ENCODE measurements at places on chromosomes 12 and 14.

DNA sequence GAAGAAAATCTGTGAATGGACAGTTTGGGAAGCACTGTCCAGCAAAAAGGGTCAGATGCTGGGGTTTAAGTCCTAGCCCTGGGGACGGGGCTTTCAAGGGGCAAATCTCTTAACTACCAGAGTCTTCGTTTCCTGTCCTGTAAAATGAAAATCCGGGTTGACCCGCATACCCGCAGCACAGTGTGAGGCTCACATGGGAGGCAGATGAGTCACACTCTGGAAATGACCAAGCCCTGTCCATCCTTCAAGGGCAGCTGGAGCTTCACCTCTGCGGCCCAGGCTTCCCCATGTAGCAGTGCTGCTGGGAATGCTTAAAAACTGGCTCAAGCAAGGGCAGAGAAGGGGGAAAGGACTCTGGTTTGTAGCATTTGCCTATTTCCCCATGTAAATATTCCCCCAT lies 19.0 kb downstream of the FAM181A start:
- DNase-seq: no peak

DNA sequence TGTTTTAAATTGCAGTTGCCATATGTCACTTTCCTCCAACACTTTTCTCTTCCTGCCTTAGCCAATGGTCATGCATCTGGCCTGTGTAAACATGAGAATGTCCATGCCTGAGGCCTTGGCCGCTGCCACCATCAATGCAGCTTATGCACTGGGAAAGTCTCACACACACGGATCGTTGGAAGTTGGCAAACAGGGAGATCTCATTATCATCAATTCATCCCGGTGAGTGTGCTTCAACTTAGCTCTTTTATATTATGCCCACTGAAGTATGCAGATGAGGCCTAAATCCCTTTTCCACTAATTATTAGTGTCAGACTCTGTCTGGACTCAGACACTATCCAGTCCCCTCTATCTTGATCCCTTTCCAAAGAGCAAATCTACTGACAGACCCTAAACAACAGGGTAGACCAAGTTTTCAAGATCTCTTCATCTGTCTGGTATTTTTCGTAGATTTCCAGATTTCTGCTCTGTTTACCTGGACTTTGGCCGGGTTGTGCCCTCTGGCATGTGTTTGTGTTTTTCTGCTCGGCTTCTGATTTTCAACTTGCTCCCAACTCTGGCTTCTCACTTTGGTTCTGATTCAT lies 23.2 kb downstream of the AMDHD1 start:
- DNase-seq: no peak

DNA sequence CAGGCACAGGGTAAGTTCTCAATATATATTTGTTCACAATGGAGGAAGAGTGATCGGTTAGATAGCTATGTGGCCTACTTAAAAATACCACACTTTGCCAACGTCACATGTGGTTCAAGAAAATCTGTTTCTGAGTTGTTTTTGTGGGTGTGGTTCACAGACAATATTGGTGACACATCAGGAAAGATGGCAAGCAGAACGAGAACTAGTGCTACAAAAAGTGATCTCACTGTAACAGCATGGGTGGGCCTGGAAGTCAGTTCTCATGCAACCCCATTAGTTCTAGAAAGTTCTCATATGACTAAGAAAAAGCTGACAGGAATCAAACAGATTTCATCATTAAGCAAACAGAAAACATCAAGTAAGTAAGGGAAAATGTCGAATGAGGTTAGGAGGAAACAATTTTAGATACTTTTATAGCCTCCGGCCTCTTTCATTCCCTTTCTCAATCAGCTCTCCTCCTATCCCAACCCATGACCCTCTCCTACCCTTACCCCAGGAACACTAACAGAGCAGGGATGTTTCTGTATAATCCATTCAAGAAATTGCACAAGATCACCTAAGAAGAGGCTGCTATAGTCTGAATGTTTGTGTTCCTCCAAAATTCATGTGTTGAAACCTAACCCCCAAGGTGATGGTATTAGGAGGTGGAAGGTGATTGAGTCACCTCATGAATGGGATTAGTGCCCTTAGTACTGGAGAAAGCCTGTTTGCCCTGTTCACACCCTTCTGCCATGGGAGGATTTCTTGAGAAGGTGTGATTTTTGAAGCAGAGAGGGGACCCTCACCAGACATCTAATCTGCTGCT lies 15.5 kb upstream of the NTN4 start:
- peak; percentile 4 for DNase-seq

DNA sequence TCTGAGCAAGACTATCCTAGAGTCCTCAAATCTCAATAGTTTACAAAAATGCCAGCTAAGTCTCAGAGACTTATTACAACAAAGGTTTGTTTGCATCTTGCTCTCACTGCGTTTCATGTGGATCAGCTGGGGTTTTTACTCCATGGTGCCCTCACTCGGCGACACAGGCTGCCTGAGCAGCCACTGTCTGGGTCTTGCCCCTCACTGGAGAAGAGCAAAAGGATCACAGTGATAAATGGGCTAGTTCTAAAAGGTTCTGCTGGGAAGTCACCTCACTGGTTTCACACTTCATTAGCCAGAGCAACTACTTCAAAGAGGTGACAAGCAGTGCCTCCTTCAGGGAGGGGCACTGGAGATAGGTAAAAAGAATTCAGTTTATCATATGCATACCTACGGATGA lies 392.0 kb downstream of the RPL10L start:
- no peak for DNase-seq

DNA sequence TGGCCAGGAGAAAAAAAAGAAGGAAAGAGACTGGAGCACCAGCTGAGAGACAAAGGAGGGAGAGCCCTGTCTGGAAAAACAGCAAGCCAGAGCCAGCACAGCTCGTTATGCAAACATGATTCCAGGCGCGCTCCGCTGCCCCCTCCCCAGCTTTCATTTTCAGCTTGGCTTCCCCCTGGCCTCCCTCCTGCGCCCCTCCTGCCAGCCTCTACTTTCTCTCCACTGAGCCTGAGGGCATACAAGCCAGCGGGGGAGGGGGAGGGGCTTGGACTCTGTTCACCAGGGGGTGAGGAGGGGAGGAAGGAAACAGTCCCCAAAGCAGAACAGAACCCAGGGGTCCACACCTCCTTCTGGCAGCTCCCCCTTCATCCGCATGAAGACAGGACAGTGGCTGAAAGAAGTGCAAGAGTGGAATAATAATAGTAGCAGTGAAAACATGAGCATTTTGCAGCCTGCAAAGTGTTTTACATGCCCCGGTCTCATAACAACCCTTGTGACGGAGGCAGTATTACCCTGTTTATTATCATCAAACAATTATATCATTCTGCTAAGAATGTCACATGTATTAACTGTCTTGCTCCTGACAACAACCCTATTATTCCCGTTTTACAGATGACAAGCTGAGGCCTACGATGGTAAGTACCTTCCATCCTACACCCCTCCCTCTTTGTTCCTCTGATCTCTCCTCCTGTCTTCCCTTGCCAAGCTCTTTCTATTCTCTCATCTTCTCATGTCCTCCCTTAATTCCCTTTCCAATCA lies 24.2 kb downstream of the SMUG1 start:
- no peak for DNase-seq

GRCh38 chr14:98514016-98514415 lies 758.0 kb downstream of the BCL11B start:
- DNase-seq: no peak

GRCh38 chr14:61552241-61552640 lies 143.1 kb upstream of the HIF1A start:
- DNase-seq: no peak

- DNase-seq: peak; percentile 41
Observed at GRCh38 chr12:7959701-7960121, 23.7 kb upstream of the SLC2A3 start.

DNA sequence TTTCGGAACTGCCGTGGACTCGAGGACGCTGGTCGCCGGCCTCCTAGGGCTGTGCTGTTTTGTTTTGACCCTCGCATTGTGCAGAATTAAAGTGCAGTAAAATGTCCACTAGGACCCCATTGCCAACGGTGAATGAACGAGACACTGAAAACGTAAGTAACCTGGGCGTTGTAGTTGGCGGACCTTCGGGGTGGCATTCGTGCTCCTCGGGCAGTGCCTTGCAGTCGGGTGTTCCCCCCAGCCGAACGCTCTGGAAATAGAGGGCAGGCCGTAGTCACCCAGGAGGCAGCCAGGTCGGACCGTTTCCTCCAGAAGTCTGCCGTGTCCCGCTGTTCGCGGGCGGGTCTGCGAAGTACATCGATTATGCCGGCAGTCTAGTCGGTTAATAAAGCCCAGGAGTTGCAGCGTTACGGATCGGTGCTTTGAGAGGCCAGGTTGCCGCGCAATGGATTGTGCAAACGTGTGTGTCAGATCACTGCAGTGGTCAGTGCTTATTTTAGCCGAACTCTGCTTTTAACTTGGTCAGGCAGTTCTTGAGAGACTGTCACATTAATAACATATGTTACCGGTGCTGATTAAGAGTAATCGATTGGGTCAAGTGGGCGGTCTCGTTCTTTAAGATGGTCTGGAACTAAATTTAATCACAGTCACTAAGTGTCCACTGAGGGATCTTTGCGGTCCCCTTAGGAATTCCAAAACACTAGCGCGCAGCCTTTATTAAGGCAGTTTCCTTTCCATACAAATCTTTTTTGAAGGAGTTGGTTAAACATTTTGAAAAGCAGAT lies 906 bp downstream of the MARK3 start:
- DNase-seq: peak; percentile 32

DNA sequence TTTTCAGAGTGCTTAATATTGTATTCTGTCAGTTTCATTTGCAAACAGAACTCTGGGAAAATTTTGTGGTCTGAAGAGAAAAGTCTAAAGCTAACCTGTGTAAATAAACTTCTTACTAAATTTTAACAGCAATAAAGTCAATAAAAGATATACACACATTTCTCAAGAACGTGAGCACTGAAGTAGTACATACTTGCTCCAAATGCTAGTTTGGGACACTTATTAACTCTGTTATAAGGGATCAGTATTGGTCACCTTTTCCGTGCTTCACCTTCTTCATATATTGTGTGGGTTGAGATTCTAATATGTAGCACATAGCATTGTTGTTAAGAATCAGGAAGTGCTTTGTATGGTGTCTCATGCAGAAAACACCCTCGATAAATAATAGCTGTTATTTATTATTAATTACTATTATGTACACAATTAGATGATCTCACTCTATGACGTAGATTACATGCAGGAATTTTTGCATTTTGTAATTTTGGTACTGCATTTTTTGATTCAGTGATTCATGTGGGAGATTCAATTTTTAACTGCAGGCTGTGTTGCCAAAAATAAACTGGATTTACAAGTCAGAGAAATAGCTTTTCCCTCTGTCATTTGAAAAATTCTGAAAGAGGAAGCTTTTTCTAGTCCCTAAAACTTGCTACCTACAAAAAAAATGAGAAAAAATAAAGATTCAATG lies 300.9 kb downstream of the ACSS3 start:
- DNase-seq: no peak

- DNase-seq: no peak
Observed at GRCh38 chr12:62130834-62131552, 129.2 kb upstream of the USP15 start.

GRCh38 chr12:106149096-106149784 lies 10.5 kb upstream of the NUAK1 start:
- DNase-seq: no peak

GRCh38 chr14:76716285-76716684 lies 45.0 kb upstream of the VASH1 start:
- DNase-seq: no peak

GRCh38 chr14:34052658-34053014 lies 101.8 kb upstream of the EGLN3 start:
- DNase-seq: no peak

- no peak for DNase-seq
Observed at GRCh38 chr12:15151161-15152091, 69.8 kb downstream of the RERG start.

DNA sequence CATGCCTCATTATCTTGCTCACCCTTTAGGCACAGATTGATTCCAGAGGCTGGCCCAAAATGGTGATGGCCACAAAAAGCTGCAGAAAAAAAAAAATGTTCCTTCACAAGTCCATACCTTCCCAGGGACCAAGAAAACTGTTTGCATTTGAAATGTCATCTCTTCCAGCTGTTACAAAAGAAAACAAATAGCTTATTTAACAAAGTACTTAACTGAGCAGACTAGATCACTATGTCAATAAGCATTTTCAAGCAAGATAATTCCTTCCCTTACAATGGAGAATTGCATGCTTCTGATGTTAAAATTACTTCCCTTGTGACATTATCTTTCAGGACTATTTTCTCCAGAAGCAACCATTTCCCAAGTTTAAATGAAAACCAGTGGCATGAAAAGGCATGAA lies 377.9 kb upstream of the KITLG start:
- DNase-seq: no peak

GRCh38 chr12:24796876-24797275 lies 152.0 kb downstream of the BCAT1 start:
- DNase-seq: no peak

- no peak for DNase-seq
Observed at GRCh38 chr12:94686834-94687628, 36.7 kb upstream of the TMCC3 start.

DNA sequence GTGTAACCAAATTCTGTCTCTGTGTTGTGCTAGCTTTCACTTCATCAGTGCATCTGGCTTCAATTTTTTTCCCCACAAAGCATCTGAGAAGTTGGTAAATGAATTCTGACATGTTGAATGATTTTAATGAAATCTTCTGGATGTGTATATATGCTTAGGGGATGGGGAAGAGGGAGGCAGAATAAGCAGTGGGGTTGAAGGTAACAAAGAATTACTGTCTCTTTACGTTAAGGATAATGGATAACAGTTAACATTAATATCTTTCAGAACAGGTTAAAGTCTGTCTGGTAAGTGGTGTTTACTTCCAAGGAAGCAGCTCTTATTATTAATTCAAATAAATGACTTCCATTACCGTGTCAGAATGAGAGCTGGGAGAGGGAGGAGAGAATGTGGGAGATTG lies 261.7 kb downstream of the ERC1 start:
- no peak for DNase-seq

GRCh38 chr14:101223561-101224162 lies 320.1 kb upstream of the RTL1 start:
- no peak for DNase-seq

DNA sequence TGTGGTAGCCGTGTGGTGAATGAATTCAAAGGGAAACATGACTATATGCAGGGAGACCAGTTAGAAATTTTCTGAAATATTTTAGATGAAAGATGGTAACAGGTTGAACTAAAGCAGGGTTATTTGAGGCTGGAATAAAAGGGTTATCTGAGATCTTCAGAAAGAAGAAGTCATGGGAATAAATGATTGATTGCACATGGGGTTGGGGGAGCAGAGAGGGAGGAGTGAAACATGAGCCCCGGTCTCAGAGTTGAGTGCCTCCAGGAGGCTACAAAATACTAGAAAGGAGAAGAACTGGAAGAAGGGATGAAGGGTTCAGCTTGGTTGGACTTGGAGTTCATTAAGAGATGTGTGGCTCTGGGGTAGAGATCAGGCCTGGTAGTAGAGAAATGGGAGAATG lies 16.3 kb upstream of the FGF23 start:
- no peak for DNase-seq

GRCh38 chr12:28328967-28329366 lies 138.7 kb downstream of the CCDC91 start:
- DNase-seq: no peak

- DNase-seq: no peak
Observed at GRCh38 chr12:111780166-111780565, 13.4 kb downstream of the ALDH2 start.

Measured in stimulated activated CD4-positive, alpha-beta T cell treated with anti-CD3 and anti-CD28 coated beads, Interleukin-4, amount 100 ng/mL, for 24 hours (primary cell).